ENCODE measurements at places on chromosomes 7 and 10.

DNA sequence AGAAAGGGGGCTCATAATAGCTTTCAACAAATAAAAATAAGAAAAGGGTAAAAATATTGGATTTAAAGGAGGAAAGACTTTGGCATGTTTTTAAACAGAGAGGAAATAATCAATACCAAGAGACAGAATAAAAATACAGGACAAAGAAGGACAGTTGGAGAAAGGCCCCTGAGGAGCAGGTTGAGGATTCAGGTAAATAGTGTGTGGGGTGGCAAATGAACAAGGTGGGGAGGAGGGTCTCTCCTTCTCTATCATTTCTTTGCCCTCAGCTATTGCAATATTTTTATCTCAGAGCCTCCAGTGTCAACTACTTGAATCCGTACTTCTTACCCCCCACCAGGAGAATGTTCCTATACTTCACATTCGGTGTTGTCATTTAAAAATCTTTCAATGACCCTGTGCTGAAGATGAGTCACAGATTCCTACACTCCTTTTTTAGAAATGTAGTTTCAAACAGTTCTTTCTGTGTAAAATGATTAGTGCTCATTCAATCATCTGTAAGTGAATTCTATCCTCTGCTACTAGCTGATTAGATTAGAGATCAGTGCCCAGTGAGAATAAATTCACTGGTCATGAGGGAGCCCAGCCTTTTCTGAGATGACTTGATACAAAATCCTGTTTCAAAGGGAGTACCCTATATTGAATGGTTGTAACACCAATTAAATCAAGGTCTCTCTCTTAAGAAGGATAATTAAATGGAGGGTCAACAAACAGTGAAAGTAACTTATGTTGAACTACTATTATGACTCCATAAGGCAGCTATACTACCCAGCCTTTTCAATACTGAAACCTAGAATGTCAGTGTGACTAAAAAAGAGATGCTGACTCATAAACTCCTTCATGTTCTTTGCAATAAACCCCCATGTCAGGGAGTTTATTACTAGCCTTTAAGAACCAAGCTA, 50.4 kb upstream of the WNT16 start:
- DNase-seq, result no peak

- no peak for DNase-seq
These were observed 179.1 kb downstream of the KLF6 start for GRCh38 chr10:3605882-3606281.

GRCh38 chr10:133087679-133088178, at the start of gene ADGRA1:
Gene ADGRA1 (plus strand): TSS chr10:133087924. CDS start chr10:133088910, 986 bp downstream.
- DNase-seq, result no peak

DNA sequence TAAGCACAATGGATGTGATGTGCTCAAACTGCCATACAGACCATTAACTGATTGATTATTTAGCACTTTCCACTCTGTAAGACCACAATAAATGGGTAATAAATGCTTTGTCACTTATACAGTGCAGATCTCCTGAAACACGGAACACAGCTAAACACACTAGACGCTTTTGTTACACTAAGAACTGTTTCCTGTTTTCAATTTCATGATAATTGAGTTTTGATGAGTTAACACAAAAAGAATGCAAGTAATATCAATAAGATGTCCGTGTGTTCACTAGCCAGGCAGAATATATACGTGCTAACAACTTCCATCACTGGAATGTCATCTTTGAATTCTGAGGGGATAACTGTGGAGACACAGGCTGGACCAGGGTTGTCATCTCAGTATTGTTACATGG, 178.8 kb downstream of the SKAP2 start:
- DNase-seq, result no peak

DNA sequence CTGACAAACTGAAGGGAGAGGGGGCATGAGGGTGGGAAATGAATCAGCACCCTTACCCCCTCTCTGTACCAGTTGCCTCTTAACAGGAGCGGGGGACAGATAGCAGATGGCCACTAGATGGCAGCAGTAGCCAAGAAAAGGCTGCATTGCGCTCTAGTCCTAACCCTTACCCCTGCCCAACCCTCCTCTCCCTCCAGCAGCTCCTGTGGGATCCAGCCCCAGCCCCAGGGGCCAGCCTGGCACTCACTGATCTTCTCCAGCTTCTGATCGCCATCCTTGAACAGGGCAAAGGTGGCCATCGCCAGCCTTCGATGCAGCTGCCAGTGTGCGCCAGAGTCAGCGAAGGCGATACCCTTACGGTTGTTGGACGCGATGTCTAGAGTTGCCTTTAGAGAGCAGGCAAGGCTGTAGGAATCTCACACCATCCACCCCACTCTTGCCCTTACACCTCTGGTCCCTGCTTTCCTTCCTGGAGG, 2.2 kb downstream of the CYP17A1 start:
- DNase-seq, result peak; percentile 77

Data from CD4-positive, alpha-beta T cell treated with Interleukin-2 at 100 ng/mL for 4 hours (primary cell).